NCI-H1105 treated with DMSO at 0.1 percent for 48 hours (cell line): ENCODE measurements at places on chromosomes 12 and 14.

GRCh38 chr14:88421286-88421685, 35.8 kb downstream of the SPATA7 start:
- no peak for DNase-seq

DNA sequence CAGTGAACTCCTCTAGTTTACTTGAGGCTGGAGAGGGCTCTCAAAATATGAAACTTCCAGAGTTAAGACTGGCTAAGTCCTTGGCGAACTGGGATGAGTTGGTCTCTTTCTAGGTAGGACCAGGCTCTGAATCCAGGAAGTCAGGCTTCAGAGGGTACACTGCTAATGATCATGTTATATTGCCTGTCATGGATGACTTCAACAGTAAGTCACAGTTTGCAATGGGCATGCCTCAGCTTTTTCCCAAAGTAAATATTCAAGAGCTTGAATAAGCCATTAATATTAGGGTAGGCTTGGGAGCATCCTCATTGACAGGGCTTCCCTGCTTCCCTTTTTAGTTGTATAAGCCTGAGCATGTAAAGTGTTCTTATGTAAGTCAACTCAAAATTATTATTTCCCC, 61.7 kb upstream of the PTHLH start:
- DNase-seq, result no peak

- DNase-seq, result no peak
Observed at GRCh38 chr14:93316716-93317115, 16.1 kb downstream of the BTBD7 start.

- DNase-seq, result no peak
Observed at GRCh38 chr12:31007153-31007495, 66.5 kb upstream of the DDX11 start.

- DNase-seq, result no peak
Observed at GRCh38 chr14:101585211-101585610, 23.9 kb downstream of the DIO3 start.

- DNase-seq, result no peak
Observed at GRCh38 chr14:85461432-85462133, 68.4 kb upstream of the FLRT2 start.

- peak; percentile 71 for DNase-seq
Observed at GRCh38 chr14:36767603-36768281, 106.1 kb downstream of the PAX9 start.

GRCh38 chr12:121534495-121535148, 46.2 kb downstream of the KDM2B start:
- no peak for DNase-seq

GRCh38 chr12:106769546-106769945, 4.9 kb upstream of the RIC8B start:
- DNase-seq, result no peak

- no peak for DNase-seq
Observed at GRCh38 chr12:5908251-5908650, 36.8 kb downstream of the ANO2 start.

- DNase-seq, result no peak
Observed at GRCh38 chr14:104328607-104329006, 190.2 kb downstream of the KIF26A start.

- no peak for DNase-seq
Observed at GRCh38 chr14:30271811-30272323, 287.1 kb upstream of the G2E3 start.

- DNase-seq, result no peak
Observed at GRCh38 chr12:62738105-62738504, 196.8 kb downstream of the PPM1H start.
